Adrenal gland (tissue), 19 donors: ENCODE measurements at places on chromosomes 11 and 22. TPM values are rescaled to one million over a fixed set of nuclear protein-coding genes. Genes with fewer than 3 reads are reported as not detected.

DNA sequence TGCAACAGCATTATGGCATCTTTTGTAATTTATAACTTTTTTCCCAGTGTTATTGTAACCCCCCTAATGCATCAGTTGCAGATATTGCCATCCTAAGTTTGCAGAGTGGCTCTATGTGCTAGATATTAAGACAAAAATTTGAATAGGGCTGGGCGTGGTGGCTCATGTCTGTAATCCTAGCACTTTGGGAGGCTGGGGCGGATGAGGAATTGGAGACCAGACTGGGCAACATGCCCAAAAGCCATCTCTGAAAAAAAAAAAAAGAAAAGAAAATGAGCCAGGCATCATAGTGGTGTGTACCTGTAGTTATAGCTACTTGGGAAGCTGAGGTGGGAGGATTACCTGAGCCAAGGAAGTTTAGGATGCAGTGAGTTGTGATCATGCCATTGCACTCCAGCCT is 50.1 kb upstream of the MUC15 start:
- H3K36me3 ChIP-seq = no peaks in the 10 kb centered on the region
- H3K4me3 ChIP-seq = no peak overlapping the region
- no peak overlapping the region for H3K27ac ChIP-seq
- DNase-seq = no peak

- no peak overlapping the region for H3K27ac ChIP-seq
- no peaks in the 10 kb centered on the region for H3K36me3 ChIP-seq
- DNase-seq = no peak
- H3K4me1 ChIP-seq = no peaks in the 10 kb centered on the region
- peaks cover 4% of the 10 kb centered on the region for H3K27me3 ChIP-seq
- H3K4me3 ChIP-seq = no peak overlapping the region
Observed at GRCh38 chr22:22045571-22046335, 63.2 kb upstream of the TOP3B start.

DNA sequence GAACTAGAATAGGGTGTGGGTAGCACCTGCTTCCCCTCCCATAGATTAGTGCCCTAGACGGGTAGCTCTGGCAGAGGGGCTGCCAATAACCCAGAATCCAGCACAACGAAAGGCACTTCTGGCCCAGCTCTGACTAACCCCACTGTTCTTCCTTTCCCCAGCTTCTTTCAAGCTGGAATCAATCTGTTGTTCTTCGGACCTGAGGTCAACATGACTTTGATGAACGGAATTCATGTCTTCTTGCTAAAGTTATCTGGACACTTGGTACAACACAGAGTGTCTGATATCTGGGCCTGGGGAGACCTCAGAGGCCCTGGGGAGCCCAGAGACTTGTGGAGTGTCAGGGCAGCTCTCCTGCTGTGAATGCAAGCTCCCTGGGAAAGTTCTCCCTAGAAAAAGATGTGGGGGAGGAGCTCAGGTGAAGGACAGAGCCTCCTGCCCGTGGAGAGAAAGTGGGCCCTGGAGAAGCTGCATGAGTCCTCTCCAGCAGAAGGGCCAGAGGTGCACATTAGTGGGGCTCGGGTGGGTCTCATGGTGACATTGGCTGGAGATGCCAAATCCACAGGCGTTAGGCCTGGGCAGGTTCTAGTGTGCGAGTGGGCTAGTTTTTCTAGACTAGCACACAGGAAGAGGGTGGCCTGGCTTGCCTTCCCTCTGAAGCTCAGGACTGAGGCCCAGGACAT is 6.3 kb downstream of the KCNJ11 start:
- H3K27me3 ChIP-seq = no peaks in the 10 kb centered on the region
- H3K4me3 ChIP-seq = no peak overlapping the region
- no peaks in the 10 kb centered on the region for H3K36me3 ChIP-seq
- H3K4me1 ChIP-seq = no peaks in the 10 kb centered on the region

Gene TTC28
- 6.6 TPM for polyA plus RNA-seq

Gene CALCA
- not detected for polyA plus RNA-seq

DNA sequence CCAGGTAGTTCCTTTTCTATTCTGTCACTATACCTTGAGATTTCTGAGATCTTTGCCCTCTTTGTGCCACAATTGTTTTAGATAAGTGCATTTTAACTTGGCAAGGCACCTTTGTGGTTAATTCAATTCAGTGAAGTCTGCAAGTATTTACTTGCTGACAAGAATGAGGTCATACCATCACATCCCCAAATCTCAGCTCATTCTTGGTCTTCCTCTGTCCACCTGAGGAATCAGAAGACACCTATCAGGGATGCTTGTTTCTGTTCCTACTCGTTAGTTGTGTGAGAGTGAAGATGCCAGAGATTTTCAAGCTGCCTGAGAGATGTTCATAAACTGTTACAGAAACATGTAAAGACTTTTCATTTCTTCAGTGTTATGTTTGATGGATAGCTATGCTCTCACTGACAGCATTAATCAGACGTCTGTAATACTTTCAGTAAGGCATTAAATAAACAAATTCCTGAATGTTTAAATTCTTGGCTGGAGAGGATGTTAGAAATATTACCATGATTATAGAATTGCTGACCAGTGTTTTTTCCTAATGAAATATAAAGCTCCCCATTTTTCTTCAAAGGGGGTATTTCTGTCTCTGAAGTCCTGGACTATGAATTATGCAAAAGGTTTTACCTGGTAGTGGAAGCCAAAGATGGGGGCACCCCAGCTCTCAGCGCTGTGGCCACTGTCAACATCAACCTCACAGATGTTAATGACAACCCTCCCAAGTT is 135.0 kb upstream of the MTNR1B start:
- no peaks in the 10 kb centered on the region for H3K36me3 ChIP-seq
- H3K4me3 ChIP-seq = no peak overlapping the region
- H3K4me1 ChIP-seq = no peaks in the 10 kb centered on the region
- H3K27me3 ChIP-seq = no peaks in the 10 kb centered on the region
- H3K27ac ChIP-seq = no peak overlapping the region
- DNase-seq = no peak

DNA sequence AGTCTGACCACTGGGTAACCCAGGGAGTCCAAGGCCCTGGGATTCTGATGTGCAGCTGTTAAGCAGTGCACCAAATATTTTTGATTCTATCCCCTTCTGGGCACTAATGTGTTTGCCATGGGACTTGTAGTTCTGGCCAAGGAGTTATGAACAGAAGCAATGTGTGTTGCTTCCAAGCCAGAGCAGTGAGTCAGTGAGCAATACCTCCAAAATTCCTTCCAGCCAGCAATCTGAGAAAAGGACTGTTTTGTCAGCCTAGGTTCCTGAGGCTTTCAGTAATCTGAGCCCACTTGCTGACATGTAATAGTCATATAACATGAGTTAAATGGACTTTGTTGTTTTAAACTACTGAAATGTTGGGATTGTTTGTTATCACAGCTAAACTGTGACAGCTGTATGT is 311.4 kb downstream of the NELL1 start:
- no peaks in the 10 kb centered on the region for H3K27me3 ChIP-seq
- H3K36me3 ChIP-seq = no peaks in the 10 kb centered on the region
- DNase-seq = no peak
- H3K4me1 ChIP-seq = no peaks in the 10 kb centered on the region
- H3K27ac ChIP-seq = no peak overlapping the region
- no peak overlapping the region for H3K4me3 ChIP-seq

GRCh38 chr11:1480191-1480554 is 6.4 kb downstream of the MOB2 start:
- no peak overlapping the region for H3K27ac ChIP-seq
- H3K36me3 ChIP-seq = no peaks in the 10 kb centered on the region
- H3K4me3 ChIP-seq = no peak overlapping the region
- no peak for DNase-seq
- H3K4me1 ChIP-seq = no peaks in the 10 kb centered on the region

Gene RAB3IL1
- 2.7 TPM for polyA plus RNA-seq

GRCh38 chr22:47622541-47622940 is 860.1 kb downstream of the TBC1D22A start:
- DNase-seq = peak; percentile 14
- no peaks in the 10 kb centered on the region for H3K4me1 ChIP-seq
- H3K4me3 ChIP-seq = no peak overlapping the region

DNA sequence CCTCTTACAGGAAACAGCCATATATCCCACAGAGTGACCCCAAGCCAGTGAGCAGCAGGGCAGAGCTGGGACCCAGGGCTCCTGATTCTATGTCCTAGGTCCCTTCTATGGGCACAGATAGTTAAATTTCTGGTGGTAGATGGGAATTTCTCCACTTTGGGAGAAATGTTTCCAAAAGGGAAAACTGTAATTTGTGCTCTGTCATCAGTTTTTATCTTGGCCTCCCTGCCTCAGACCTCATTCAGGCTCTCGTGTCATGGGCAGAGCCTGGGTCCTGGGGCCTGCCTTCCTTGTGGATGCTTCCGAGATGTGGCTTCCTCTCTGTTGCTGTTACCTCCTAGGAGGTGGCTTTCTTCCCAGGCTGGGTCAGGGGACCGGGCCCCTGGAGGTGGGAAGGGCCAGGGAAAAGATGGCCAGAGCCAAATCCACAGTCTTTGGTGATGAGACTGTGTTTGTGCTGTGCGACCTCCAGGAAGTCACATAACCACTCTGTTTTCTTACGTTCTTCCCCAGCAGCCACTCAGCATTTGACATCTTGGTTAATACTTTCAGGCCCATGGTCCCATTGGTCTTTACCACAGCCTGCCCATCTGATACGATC is 8.6 kb downstream of the LRRC32 start:
- peak overlapping the region; percentile 71 for H3K27ac ChIP-seq
- H3K36me3 ChIP-seq = peaks cover 32% of the 10 kb centered on the region
- H3K4me3 ChIP-seq = no peak overlapping the region
- H3K27me3 ChIP-seq = no peaks in the 10 kb centered on the region
- DNase-seq = no peak
- no peaks in the 10 kb centered on the region for H3K4me1 ChIP-seq

Gene PRDX5
- 713 TPM for polyA plus RNA-seq

DNA sequence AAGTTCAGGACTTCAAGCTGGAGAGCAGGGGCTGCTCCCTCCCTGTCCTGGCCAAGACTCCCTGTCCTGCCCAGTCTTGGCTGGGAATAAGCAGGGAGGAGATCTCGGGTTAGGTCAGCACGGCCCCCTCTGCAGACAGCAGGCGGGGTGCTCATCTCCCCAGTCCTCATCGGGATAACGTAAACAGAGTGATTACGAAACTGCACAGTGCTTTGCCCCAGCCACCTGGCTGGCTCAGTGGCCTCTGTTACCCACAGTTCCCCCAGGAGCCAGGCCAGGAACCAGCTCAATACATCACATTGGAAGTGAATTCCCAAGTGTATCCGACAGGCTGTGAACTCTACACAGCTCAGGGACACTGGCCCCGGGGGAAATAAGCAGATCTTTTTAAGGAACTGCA is 42.7 kb upstream of the KCNJ11 start:
- H3K4me3 ChIP-seq = no peak overlapping the region
- no peaks in the 10 kb centered on the region for H3K36me3 ChIP-seq
- no peak for DNase-seq
- no peak overlapping the region for H3K27ac ChIP-seq

GRCh38 chr11:64876835-64877341 is 1.5 kb downstream of the EHD1 start:
- peak overlapping the region; percentile 69 for H3K27ac ChIP-seq
- H3K4me1 ChIP-seq = peaks cover 50% of the 10 kb centered on the region
- H3K4me3 ChIP-seq = no peak overlapping the region
- peak; percentile 74 for DNase-seq

- DNase-seq = no peak
- H3K36me3 ChIP-seq = peaks cover 19% of the 10 kb centered on the region
- H3K4me3 ChIP-seq = peak overlapping the region; percentile 92
- H3K27ac ChIP-seq = peak overlapping the region; percentile 64
- peaks cover 34% of the 10 kb centered on the region for H3K4me1 ChIP-seq
Observed at GRCh38 chr11:64234647-64235379, 429 bp downstream of the VEGFB start.

DNA sequence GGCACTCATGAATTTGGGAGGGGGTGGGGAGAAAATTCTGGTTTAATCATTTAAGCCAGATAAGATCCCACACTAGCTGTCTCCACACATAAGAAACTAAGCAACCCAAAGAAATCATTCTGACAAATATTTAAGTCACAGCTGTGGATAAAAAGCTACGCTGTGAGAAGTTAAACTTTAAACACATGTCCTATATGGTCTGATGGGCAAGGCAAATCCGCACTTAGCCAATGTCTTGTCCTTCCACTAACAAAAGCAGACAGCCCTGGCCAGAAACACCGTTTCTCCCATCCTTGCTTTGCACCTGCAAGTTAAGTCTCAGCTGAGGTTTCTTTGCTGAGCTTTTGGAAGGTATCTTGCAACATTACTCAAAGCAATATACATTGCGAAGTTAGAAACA is 68.0 kb downstream of the ETS1 start:
- H3K27me3 ChIP-seq = no peaks in the 10 kb centered on the region
- H3K27ac ChIP-seq = no peak overlapping the region
- H3K36me3 ChIP-seq = no peaks in the 10 kb centered on the region
- peaks cover 22% of the 10 kb centered on the region for H3K4me1 ChIP-seq
- no peak overlapping the region for H3K4me3 ChIP-seq

Gene DCHS1
- 1.3 TPM for polyA plus RNA-seq

- no peak overlapping the region for H3K4me3 ChIP-seq
- H3K27ac ChIP-seq = no peak overlapping the region
Observed at GRCh38 chr11:19978668-19979518, 181.4 kb downstream of the DBX1 start.

DNA sequence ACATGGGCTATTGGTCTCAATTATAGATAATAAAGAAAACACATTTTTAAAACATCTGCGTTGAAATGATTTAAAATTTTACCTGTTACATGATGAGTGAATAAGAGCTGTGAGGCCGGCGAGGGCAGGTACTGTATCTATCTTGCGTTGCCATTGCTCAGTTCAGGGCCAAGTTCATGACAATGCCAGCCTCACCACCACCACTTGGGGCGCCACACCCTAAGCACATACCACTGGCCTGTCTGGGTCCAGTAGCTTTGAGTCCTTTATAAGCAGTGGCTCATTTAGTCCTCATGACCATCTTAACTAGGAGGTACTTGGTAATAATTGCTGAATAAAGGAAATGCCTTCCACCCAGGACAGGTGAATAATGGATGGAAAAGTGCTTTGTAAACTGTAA is 14.5 kb upstream of the MB start:
- H3K4me3 ChIP-seq = no peak overlapping the region
- DNase-seq = peak; percentile 83
- H3K36me3 ChIP-seq = no peaks in the 10 kb centered on the region
- no peak overlapping the region for H3K27ac ChIP-seq
- no peaks in the 10 kb centered on the region for H3K4me1 ChIP-seq

GRCh38 chr11:67698247-67698646 is 23.8 kb upstream of the ALDH3B2 start:
- no peaks in the 10 kb centered on the region for H3K36me3 ChIP-seq
- H3K27ac ChIP-seq = no peak overlapping the region

Gene OR6A2
- polyA plus RNA-seq = not detected

Gene CCDC87
- polyA plus RNA-seq = 0.13 TPM

Gene VWCE
- 5.8 TPM for polyA plus RNA-seq
